ENCODE measurements at places on chromosomes 4 and X. TPM values are rescaled to one million over a fixed set of nuclear protein-coding genes. Genes with fewer than 3 reads are reported as not detected.

HELQ gene
- total RNA-seq: 34.9 TPM

HTN1 gene
- not detected for total RNA-seq

DNA sequence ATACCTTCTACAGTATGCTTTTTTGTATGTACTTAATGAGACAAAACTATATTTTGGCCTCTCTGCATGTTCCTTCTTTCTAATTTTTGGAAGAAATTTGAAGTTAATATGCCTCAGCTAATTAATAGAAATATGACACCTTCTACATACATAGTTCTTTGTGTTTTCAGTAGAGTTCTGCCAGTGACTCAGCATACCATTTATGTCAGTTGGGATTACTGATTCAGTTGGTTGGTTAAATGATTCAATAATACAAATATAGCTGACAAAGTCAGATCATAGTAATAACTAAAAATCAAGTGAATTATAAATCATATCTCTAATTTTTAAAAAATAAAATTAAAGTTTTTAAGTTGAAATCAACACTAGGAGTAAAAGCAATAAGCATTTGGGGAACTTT lies 16.8 kb downstream of the BTC start:
- DNase-seq: no peak
- H3K36me3 ChIP-seq: no peaks in the 10 kb centered on the region
- no peaks in the 10 kb centered on the region for H3K4me1 ChIP-seq
- H3K4me3 ChIP-seq: no peak overlapping the region

- no peaks in the 10 kb centered on the region for H3K27me3 ChIP-seq
- peaks cover 3% of the 10 kb centered on the region for H3K4me1 ChIP-seq
- no peak overlapping the region for H3K4me3 ChIP-seq
These were observed 2.1 kb downstream of the GUCY1A1 start for GRCh38 chr4:155668707-155669220.

GRCh38 chr4:146338512-146338911 lies 124.2 kb downstream of the REELD1 start:
- no peak overlapping the region for H3K4me3 ChIP-seq
- H3K27ac ChIP-seq: no peak overlapping the region
- H3K36me3 ChIP-seq: no peaks in the 10 kb centered on the region
- no peaks in the 10 kb centered on the region for H3K27me3 ChIP-seq
